ENCODE measurements at places on chromosomes 12 and 14.

GRCh38 chr12:68557011-68557730 lies 53.5 kb upstream of the RAP1B start:
- DNase-seq = no peak

DNA sequence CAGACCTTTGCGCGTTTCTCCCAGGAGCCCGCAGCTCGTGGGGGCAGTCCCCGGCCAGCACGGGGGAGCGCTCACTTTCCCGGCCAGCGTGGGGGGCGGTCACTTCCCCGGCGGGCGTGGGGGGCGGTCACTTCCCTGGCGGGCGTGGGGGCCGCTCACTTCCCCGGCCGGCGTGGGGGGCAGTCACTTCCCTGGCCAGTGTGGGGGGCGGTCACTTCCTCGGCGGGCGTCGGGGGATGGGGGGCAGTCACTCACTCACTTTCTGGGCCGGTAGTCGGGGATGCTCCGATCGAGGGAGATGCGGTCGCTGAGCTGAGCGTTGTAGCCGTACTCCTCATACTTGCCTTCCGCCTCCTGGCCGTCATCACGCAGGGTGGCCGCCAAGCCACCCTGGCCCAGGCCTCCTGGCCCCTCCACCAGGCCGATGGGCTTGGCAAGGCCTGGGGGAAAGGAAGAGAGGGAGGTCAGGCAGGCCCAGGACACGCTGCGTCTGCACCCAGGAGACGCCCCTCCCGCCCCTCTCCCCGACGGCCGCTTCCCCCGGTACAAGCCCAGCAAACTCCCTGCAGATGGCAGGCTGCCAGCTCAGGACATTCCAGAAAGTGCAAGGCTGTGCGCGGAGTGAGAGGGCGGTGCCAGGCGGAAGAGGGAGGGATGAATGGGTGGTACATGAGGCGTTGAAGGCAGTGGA lies 43.3 kb downstream of the GALNT9 start:
- no peak for DNase-seq

GRCh38 chr12:77189458-77189857 lies 124.1 kb upstream of the E2F7 start:
- no peak for DNase-seq

GRCh38 chr14:61219673-61220072 lies 61.5 kb downstream of the TMEM30B start:
- DNase-seq = no peak

DNA sequence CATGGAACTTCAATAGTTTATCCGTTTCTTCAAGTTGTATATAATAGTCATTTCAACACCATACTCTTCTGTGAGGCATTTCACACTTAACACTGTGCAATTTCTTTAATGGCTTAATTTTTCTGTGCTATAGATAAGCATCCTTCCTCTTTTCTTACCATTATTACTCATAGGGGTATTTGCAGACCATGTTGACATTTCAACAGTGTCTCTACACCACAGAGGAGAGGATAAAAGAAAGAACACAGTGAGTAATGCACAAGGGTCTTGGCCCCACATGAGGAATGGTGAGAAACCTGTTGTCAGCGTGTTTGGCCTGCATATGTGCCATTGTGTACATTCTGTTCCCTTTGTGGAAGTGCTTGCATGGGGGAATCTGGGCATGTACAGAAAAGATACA lies 421.5 kb upstream of the MDGA2 start:
- DNase-seq = no peak

DNA sequence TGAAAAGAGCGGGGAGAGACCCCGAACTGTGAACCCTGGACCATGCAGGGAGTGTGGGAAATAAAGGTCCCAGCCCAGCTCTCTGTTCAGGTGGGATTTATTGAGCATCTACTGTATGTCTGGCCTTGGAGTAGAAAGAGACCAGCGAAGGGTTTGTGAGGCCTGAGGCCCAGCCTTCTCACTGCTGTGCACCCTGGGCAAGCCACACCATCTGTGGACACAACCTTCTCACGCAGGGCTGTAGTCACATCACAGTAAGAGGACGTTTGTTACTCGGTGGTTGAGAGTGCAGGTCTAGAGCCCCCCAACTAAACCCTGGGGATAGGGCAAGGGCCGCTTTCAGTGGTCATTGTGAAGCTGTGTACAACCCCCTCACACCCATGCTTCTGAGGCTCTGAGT lies 18.2 kb downstream of the FAM222A start:
- no peak for DNase-seq

DNA sequence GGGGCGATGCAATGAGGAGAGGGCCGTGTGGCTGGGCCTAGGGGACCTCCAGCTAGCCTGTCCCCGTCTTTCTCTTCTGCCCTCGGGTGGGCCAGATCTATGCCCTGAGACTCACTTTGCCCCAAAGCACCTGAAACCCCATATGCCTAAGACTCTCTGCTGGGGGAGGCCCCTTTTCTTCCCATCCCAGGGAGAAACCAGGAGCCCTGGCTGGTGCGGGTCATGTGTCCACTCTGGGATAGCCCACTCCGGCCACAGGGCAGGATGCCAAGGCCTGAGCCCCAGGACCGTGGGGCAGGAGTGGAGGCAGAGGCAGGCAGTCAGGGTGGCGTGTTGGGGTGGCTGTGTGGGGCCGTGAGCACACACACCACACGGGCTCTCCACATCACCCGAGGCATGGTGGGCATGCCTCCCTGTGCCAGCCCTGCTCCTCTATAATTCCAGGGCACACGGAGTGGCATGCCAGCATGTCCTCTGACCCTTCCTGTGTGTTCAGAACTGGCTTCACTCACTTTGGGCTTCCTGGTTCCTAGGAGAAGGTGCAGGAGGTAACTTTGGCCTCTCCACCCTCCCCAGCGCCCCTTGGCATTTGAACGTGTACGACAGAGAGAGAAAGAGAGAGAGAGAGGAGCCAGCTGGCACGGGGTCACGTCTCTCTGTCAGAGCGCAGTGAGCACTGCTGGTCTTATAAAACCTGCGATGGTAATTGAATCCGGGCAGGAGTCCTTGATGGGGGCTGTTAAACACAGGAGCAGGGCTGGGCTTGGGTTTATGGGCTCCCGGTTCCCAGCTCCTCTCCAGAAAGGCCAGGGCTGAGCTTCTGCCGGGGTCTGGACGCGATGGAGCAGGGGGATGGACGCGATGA lies 144.2 kb downstream of the KIF26A start:
- DNase-seq = no peak

GRCh38 chr12:28585146-28585545 lies 394.9 kb downstream of the CCDC91 start:
- no peak for DNase-seq

- no peak for DNase-seq
Measured at GRCh38 chr14:98912655-98913054, 359.3 kb downstream of the BCL11B start.

- DNase-seq = no peak
Measured at GRCh38 chr12:19171731-19172130, 42.2 kb downstream of the PLEKHA5 start.

DNA sequence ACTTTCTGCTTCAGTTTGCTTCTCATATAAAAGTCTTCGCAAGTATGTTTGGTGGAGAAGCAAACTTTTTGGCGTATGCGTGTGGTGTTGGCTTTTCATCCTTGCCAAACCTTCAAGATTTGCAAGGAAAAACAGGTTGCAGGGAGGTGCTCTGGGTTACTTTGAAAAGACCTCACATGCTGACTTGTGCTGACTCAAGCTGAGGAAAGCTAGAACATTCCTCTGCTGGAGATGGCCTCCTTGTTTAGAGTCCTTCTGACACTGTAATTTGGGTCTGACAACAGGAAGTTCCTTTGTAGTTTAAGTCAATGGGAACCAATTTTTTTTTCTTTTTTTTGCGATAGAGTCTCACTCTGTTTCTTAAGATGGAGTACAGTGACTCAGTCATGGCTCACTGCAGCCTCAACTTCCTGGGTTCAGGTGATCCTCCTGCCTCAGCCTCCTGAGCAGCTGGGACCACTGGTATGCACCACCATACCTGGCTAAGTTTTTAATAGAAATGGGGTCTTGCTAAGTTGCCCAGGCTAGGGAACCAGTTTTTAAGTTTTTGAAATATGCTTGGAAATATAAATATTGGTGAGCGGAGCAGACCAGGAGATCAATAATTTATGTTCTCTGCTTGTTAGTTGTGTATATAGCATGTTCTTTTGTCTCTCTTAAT lies 2.6 kb upstream of the ACACB start:
- no peak for DNase-seq

- no peak for DNase-seq
Measured at GRCh38 chr12:104315326-104316224, 12.0 kb downstream of the EID3 start.

- no peak for DNase-seq
Measured at GRCh38 chr12:27474344-27474743, 27.8 kb downstream of the SMCO2 start.

DNA sequence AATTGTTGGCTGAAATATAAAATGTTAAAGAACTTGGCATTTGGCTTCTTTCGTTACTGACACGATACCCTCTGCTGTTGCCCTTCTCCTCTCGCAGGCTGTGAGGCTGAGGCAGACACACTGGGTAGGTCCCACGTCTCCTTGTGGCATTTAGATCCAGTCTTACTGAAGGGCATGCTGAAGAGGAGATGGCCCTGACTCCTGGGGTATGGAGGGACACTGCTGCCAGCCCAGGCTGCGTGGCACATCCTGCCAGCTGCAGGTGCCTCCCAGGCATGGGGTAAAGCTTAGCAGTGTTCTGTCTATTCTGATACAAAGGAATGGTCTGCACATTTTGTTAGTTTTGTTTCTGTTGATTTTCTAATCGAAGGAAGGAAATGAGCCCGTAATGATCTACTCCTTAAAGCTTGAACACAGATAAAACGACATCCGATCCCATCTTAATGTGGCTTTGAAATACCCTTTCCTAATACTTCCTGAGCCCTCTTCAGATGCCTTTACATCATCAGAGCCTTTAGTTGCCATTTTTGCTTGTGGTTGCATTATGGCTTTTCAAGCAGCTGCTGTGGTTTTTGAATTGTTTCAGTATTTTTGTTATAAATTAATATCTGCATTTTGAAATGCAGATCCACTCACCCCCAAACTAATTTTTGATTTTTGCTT lies 61.1 kb downstream of the WDR20 start:
- no peak for DNase-seq

DNA sequence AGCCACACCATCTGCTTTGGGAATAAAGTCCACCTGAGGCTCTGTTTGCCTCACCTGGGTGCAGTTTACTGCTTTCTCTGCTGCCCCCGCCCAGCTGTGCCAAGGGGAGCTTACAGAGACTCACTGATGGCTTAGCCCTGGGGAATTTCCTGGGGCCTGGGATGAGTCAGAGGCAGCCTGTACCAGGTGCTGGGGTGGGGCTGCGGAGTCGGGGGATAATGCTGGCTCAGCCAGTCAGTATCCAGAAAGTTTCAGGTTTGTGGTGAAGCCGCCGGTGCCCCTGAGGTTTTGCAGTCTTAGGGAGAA lies 22.3 kb downstream of the PLEKHG3 start:
- no peak for DNase-seq

DNA sequence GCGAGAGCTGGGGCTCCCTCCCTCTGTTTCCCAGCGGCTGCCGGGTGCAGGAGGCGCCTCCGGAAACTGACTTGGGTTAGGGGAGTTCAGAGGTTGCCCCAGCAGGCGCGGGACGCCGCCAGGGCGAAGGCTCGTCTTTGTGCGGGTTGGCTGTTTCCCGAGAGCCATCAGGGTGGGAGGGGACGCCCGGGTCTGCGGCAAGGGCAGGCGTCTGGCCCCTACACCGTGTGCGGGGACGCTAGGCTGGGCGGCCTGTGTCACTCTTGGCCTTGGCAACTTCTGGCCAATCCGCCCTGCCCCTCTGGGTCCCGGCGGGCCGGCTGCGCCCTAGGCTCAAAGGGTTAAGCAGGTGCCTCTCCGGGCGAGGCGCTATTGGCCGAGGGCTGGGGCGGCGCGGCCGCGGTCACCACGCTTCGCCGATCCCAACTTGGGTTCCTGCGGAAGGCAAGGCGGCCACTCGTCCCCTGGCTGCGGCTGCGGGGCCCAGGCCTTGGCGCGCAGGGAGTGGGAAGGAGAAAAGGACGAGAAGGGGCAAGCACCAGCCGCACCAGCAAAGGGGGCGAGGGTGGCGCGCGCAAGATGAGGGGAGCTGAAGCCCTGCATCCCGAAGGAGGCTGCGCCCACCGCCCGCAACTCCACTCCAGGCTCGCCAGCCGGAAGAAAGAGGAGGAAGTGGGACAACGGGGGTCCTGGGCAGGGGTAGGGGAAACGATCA lies 5.6 kb upstream of the NPAS3 start:
- DNase-seq = no peak

GRCh38 chr12:78562368-78563205 lies 302.0 kb upstream of the SYT1 start:
- DNase-seq = no peak

GRCh38 chr14:58873228-58873953 lies 235.6 kb downstream of the DACT1 start:
- DNase-seq = no peak

DNA sequence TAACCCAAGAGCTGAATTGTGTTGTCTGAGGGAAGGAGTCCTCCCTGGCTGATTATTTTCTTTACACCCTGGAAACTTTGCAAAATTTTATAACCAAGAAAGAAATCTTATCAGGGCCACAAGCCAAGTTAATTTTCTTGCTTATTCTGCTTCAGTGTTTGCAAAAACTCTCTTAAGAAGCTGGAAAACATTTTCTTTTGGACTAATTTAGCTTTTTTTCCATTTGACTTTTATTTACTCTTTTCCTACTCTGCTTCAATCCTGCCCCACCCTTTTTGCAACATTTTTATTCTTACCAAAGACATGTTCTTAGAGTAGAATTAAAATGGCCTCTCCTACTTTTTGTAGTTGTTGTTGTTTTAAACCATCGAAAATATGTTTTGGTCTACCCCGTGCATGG lies 378.7 kb downstream of the ZFP36L1 start:
- DNase-seq = no peak

GRCh38 chr12:57553343-57554202 lies 3.7 kb downstream of the KIF5A start:
- no peak for DNase-seq

DNA sequence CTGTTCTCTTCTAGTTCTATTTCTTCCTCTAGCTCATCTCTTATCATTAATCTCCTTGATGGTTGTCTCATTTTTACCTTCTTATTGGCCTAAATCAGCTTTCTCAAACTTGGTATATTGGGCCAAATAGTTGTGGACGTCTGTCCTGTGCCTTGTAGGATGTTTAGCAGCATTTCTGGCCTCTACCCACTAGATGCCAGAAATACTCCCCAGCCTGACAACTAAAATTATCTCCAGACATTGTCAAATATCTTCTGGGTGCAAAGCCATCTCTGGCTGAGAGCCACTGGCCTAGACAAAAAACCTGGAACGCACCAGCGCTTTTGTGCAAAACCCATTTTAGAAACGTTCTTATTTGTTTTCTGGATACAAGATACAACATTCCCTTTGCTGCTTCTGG lies 38.8 kb upstream of the LRRC10 start:
- DNase-seq = no peak

- DNase-seq = no peak
Measured at GRCh38 chr12:42612231-42612613, 22.7 kb upstream of the PRICKLE1 start.
